Ureter (tissue), 1 donor: ENCODE measurements at places on chromosomes 2 and 18. TPM values are rescaled to one million over a fixed set of nuclear protein-coding genes. Genes with fewer than 3 reads are reported as not detected.

DNA sequence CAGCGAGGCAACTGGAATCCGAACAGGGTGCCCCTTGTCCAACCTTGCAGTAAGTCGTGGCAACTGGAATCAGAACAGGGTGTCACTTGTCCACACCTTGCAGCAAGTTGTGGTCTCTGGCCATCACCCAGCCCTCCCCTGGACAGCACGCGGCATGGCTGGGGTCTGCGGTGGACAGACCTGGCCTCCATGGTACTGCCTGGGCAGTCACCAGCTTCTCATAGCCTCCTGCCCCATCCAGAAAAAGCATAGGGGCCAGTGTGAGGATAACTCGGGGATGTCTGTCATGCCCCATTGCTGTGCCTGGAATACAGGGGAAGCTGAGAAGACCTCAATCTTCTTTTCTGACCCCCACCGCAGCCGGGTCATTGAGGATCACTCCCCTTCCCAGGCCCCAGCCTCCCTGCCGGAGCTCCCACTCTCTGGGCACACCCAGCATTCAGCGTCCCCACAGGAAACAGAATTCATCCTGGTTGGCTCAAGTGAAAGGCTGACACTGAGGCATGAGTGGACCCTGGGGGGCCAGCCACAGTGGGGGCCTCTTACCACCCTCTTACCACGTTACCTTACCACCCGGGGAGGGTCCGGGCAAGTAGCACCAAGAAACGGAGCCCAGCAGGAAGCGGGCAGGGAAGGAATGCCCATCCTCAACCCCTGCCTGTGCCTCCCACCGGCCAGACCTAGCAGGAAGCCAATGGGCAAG lies 68.0 kb upstream of the RAB6C start:
- no peak for DNase-seq

Gene AOX1
- total RNA-seq, result 56.6 TPM

Gene EPHA4
- total RNA-seq, result 32.6 TPM

Gene TMEM178A
- 2.9 TPM for total RNA-seq

GRCh38 chr2:54088191-54088634 lies 27.2 kb upstream of the ACYP2 start:
- DNase-seq, result no peak

Gene MYO3B
- 14.1 TPM for total RNA-seq

GRCh38 chr2:61426267-61426897 lies 44.5 kb downstream of the USP34 start:
- DNase-seq, result no peak
